ENCODE measurements at places on chromosomes 13 and 19. TPM values are rescaled to one million over a fixed set of nuclear protein-coding genes. Genes with fewer than 3 reads are reported as not detected.

The CLDND2 gene
- total RNA-seq, result 0.97 TPM

The ZNF229 gene
- 9.9 TPM for total RNA-seq

The ZNF628 gene
- total RNA-seq, result 3.9 TPM

The ATP8A2 gene
- 1.6 TPM for total RNA-seq

The TJP3 gene
- total RNA-seq, result 1.5 TPM
